GM12878 (cell line): ENCODE measurements at places on chromosomes 1 and 21. TPM values are rescaled to one million over a fixed set of nuclear protein-coding genes. Genes with fewer than 3 reads are reported as not detected.

Gene OR10J1
- not detected in 2 replicates for polyA plus RNA-seq

GRCh38 chr1:59739111-59739510 lies 75.6 kb upstream of the HOOK1 start:
- no peaks in the 10 kb centered on the region for H3K36me3 ChIP-seq
- H3K4me3 ChIP-seq: no peak overlapping the region
- no peaks in the 10 kb centered on the region for H3K4me1 ChIP-seq

- no peak overlapping the region for H3K27ac ChIP-seq
- no peak for DNase-seq
- no peaks in the 10 kb centered on the region for H3K36me3 ChIP-seq
- no peaks in the 10 kb centered on the region for H3K27me3 ChIP-seq
- no peak overlapping the region for H3K4me3 ChIP-seq
Measured at GRCh38 chr1:7579016-7579415, 192.1 kb upstream of the VAMP3 start.

- DNase-seq: no peak
- no peaks in the 10 kb centered on the region; the same call in 1 of the 2 replicates for H3K27me3 ChIP-seq
Measured at GRCh38 chr1:145960468-145961108, 2.8 kb upstream of the LIX1L start.

Gene LCE2B
- not detected in 2 replicates for polyA plus RNA-seq
